ENCODE measurements at places on chromosomes 5 and 9.

DNA sequence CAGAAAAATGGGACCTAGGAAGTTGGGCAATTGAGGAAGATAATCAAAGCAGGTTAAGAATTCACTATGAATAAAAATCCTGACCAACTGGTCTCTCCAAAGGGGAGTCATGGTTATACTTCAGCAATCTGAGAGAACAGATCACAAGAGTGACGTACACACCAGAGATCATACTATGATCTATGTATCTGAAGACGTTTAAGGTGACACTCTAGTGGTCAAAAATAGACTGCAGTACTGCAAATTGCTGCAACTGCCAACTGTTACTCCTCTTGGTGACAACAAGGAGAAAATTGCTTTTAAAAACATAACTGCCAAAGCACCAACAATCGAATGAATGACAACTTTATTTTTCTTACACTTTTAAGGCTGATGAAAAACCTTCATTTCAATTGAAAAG is 4.9 kb downstream of the AK6 start:
- peak; percentile 21 for DNase-seq

DNA sequence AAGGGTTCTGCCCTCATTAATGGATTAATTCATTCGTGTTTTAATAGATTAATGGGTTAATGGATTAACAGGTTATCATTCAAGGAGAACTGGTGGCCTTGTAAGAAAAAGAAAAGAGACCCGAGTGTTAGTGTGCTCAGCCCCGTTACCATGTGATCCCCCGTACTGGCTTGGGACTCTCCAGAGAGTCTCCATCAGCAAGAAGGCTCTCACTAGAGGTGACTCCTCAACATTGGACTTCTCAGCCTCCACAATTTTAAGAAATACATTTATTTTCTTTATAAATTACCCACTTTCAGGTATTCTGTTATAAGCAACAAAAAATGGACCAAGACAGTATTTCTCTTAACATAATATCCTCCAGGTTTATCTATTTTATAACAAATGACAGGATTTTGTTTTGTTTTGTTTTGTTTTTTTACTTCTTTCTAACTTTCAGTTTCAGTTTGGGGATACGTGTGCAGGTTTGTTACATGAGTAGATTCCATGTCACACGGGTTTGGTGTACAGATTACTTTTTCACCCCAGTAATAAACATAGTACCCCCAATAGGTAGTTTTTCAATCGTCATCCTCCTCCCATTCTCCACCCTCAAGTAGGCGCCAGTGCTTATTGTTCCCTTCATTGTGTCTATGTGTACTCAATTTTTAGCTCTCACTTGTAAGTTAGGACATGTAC is 456.1 kb downstream of the DNAH5 start:
- DNase-seq = no peak

DNA sequence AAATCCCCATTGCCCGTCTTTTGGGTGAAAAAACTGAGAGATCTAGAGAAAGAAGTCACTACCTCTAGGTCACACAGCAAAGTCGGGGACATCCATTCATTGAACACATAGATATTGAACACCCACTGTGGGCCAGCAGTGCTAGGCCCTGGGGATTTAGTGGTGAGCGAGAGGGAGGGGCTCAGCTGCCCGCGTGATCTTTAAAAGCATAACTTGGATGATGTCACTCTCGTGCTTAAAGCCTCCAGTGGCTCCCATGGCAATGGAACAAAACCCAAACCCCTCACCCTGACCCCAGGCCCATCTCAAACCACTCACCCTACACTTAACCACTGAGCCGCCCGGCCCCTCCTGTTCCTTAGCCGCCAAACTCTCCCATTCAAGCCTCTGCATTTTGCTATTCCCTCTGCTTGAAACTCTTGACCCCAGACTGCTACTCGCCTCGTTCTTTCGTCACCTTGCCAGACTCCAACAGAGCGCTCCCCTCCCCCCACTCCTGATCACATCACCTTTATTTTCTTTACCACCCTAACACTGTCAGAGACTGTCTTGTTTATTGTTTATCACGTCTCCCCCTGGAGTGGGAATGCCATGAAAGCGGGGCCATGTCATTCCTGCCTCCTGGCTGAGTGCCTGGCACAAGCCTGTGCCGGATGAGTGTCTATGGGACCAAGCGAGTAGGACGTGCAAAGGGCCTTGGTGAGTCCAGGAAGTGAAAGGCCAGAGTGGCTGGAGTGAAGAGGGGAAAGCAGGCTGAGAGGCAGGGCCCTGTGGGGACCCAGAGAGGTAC is 710 bp upstream of the PIP5KL1 start:
- no peak for DNase-seq

DNA sequence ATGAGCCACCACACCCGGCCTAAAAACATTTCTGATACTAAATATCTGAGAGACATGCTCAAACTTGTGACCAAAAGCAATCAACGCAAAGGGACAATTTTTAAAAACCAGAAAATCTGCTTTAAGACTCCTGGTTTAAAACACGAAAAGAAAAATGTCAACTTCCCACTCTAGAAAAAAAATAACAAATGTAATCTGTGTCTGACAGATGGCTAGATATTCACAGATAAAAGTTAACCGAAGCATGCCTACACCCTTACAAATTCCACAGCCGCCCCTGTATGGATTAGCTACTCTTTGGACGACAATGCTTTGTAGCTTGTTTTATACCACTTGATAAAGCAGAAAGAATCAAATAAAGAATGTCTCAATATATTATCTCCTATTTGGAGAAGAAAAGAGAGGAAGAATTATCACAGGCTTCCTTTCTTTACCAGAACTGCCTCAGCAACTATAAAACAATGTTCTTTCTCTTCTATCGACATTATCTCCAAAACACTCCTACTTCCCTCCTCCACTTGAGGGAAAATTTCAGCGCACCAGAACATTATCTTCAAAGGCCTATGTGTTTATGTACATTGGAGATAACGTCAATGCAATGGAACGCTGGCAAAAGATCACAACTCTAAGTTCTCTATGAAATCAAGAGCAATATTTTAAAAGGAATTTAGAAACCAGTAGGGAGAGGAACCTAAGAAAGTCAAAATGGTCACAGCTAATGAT is 26.2 kb downstream of the CEMIP2 start:
- DNase-seq = no peak

GRCh38 chr5:385321-385720 is 57.7 kb upstream of the EXOC3 start:
- DNase-seq = no peak

- no peak for DNase-seq
These were observed 225.5 kb downstream of the PTPRD start for GRCh38 chr9:10387282-10387681.

- no peak for DNase-seq
These were observed 6.0 kb downstream of the SLC6A7 start for GRCh38 chr5:150195736-150196485.

Measured in HCT116 (cell line).